ENCODE measurements at places on chromosomes 7 and 10.
A peak's percentile ranks its signal among the peaks of the same experiment; 100 is the strongest.

GRCh38 chr10:19824381-19825342, 8.4 kb downstream of the PLXDC2 start:
- peak; percentile 51 for DNase-seq

DNA sequence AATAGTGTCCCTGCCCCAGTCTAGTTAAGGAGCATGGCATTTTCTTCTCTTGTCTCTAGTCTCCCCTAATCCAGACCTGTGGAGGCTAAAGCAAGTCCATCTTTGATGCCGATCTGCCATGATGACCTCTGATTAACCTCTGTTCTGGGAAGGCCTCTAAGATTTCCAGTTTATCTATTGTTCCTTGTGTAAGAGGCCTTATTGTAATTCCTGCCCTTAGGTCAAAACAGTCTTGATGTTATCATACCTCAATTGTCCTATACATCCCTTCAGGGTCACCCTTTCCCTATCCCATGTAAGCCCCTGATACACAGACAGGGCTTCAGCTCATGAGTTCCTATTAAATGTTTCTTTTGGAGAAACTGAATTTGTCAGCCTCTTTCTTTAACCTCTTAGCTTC, 4.9 kb upstream of the ZMIZ2 start:
- DNase-seq = no peak

DNA sequence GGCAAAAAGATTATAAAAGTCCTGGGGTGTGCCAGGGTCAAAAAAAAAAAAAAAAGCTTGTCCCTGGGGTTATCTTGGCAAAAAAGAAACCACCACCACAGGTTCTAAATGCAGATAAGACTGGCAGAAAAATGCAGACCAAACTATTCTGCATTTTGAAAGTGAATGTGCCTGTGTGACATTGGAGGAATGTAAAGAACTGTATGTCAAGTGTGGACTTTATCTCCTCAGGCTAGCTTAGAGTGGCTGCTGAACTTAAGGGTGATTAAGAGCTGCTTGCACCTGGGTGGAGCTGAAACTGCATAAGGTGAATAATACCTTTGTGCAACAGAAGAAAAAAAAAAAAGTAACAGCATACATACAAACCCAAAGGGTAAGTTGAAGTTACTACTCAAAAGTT, 1.3 kb upstream of the NAPEPLD start:
- no peak for DNase-seq

DNA sequence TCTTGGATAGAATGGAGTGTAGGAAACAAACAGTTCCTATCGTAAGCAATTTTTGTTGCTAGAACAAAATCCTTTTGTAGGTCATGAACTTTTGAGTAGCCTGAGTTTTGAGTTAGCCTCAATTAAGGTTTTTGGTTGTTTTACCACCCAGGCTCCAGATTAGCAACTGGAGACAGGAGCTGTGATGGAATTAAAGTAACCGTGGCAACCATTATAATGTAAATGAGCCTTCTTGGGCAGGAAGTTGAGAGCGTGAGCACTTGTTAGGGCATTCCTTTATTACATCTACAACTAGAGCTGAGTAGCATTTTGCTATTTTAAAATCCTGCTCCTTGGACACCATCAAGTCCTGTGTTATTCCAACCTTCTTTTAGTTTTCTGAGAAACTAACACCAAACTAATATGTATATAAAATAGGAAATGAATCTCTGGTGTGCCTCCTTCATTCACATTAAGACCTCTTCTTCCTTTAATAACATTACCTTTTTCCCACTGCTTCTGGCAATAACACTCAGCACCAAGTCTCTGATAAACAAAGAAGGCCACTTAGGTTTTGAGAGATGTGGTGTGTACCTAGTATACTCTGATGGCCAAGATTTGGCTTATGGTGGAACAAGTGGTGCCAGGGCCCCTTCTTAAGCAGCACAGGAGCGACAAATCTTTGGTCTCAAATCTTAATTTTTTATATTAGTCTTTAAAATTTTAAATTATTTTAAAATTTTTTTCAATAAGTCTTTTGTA, 34.0 kb downstream of the AHCYL2 start:
- no peak for DNase-seq

GRCh38 chr10:81179324-81179723, 641.6 kb downstream of the SH2D4B start:
- DNase-seq = no peak

- DNase-seq = peak; percentile 13
Observed at GRCh38 chr7:23918856-23919255, 208.8 kb downstream of the STK31 start.

DNA sequence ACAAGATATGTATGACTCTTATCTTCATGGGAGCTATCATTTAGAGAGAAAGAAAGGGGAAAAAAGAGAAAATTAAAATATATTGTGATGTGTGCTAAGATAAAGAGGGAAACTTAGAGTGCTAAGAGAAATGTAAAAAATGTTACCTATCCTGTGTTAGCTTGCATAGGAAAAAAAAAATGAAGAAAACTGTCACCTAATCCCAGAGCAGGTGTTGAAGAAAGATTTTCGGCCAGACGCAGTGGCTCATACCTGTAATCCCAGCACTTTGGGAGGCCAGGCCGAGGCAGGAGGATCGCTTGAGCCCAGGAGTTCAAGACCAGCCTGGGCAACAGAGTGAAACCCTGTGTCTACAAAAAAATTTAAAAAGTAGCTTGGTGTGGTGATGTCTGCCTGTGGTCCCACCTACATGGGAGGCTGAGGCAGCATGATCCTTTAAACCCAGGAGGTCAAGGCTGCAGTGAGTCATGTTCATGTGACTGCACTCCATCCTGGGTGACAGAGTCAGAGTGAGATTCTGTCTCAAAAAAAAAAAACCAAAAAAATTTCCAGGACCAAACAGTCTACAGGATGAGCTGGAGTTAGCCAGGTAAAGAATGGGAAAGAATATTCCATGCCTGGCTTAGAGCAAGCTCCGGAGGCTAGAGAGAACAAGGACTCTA, 2.4 kb upstream of the MKLN1 start:
- no peak for DNase-seq

- no peak for DNase-seq
Observed at GRCh38 chr10:88794731-88795130, 7.8 kb upstream of the LIPM start.

DNA sequence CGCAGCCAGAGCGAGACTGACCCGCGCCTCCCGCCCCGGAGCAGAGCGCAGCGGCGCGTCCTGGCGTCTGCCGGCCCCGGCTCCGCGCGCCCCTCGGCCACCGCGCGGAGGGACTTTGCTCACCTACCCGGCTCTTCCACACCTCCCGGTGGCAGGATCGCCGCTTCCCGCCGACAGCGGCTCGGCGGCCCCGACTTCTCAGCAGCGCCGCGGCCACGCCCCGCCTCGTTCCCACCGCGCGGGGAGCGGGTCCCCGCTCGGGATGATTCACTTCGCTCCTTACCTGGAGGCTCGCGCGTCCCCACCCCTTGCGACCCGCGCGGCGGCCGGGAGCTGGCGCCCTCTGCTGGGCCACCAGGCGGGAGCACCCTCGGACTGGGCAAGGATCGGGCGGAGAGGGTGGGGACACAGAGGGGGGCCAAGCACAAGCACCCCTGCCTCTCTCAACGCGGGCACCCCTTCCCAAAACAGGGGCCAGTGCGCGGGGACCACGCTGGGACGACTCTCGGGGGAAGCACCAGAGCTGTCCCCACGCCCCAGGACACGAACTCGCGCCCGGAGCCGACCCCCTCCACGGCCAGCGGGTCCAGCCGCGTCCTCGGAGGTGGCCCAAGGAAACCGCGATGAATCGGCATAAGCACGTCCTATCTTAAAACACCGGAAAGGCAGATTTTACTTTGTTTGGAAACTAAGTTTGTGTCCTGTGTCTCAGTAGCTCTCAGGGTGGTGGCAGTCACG, 101.0 kb upstream of the SVIL start:
- peak; percentile 87 for DNase-seq

GRCh38 chr10:48791267-48791928, 106.7 kb downstream of the WDFY4 start:
- no peak for DNase-seq

GRCh38 chr10:128095027-128095752, 31.0 kb downstream of the MKI67 start:
- DNase-seq = no peak

- DNase-seq = no peak
Observed at GRCh38 chr7:140146574-140146973, 30.2 kb downstream of the KDM7A start.

- peak; percentile 49 for DNase-seq
Observed at GRCh38 chr7:42690794-42691639, 220.9 kb downstream of the C7orf25 start.

- DNase-seq = no peak
Observed at GRCh38 chr7:92793656-92794205, 42.6 kb downstream of the CDK6 start.

DNA sequence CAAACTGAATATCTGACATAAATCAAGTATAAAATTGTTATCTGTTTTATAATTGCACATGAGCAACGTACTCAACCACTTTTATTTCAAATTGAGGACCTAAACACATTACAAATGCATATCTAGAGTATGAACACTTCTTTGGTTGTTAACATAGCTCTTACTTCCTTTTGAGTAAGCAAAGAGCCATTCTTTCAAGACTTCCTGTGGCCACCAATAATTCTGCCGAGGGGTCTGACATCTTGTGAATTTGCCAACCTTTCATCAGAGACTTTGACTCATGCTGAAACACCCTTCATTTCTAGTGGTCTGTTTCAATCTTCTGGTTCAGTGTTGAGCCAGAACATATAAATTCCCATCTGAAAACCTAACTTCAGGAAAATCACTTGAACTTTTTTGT, 59.4 kb downstream of the CDK14 start:
- DNase-seq = no peak

DNA sequence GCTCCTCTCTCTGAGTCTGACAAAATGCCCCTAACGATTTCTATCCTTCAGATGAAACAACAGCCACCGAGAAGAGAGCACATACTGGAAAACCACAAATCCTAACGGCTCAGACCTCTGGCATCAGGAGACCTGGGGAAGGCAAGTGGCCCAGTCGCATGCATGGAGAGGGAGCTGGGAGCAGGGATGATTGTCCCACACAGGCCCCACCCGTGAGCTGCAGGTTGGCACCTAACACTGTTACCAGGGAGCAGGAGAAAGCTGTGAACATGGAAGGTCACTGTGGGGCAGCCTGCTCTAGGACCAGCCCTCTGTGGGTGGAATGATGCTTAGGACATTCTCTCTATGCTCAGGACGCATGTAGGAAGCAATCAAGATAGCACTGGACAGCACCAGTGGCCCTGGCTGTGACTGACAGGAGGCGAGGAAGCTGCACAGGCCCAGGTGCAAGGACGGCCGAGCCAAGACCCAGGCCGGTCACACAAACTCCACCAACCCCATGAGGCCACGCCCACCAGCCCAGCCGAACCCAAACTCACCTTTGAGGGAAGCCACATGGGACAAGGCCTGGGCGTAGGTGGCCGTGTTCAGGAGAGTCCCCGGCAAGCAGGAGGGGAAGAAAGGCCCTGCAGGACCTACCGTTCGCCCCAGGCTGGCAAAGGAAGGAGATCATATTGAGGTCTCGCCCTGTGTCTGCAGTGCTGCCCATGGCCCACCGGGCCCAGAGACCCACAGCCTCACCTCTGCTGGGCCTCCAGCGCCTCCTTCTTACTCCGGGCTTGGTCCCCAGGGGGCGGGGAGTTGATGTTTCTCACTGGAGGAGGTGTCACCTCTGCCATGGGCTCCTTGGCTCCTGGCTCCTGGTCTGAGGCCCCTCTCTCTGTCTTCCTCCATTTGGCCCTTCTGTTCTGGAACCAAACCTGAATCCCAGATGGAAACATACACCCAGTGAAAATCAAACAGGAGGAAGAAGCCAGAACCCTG, 9.7 kb downstream of the DRGX start:
- no peak for DNase-seq

- no peak for DNase-seq
Observed at GRCh38 chr7:996079-996872, 13.3 kb downstream of the CYP2W1 start.

- DNase-seq = no peak
Observed at GRCh38 chr7:158353606-158354570, 233.7 kb downstream of the PTPRN2 start.

DNA sequence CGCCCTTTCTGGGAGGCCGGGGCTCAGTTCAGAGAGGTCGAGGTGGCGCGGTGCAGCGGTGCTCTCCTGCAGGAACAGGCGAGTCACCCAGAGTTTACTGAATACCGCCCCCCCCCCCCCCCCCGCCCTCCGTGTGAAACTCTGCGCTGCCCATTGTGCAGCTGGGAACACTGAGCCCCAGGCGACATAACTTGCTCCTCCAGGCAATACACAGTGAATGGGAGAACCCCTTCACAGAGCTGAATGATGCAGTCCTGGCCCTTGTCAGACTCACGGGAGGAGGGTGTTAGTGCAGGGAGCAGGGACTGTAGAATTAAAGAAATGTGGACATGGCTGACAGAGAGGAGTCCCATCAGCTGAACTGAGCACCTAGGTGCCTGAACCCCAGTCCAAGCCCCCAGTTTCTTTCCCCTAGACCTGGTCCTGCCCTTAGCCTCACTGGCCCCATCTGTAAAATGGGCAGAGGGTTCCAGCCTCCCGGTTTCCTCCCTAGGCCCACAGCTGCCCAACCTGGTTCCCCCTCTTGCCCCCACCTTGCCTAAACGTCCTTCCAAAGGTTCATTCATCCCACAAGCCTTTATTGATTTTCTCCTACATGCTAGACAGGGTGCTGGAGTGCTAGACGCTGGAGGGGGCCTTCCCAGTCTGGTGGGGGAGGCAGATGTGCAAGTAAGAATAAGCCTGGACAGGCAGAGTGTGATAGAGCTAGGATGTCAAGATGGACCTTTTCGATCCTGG, 869 bp upstream of the LOXL4 start:
- DNase-seq = no peak

Measured in muscle of arm (tissue), 14 donors.